ENCODE measurements at places on chromosomes 2 and 18.

DNA sequence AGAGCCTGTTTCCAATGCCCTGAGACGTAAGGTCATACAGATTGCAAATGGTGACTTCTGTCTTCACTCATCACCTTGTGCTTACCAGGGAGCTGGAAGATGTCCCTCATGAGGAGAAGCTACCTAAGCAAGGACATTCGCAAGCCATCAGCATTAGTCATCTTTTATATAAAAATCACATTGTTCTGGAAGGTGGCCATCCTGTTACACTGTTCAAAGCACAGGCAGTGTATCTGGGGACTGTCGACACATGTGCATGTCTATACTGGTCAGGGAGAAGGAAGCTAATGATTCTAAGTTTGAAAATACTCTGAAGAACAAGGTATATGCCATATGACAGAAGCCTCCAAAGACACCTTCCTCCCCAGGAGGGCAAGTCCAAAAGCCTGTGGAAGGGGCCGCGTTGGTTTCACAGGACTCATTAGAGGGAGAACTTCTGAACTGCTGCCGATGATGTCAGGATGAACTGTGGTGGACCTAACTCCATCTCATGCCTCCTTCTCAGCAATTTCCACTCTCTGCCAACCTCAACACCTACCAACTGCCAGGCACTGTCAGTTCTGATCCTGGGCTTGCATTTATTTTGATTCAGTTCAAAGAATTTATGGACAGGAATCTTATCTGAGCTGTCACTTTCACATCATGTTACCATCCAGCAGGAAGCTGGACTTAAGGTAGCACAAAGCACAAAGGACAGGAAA, 39.4 kb downstream of the DNER start:
- no peak for DNase-seq

DNA sequence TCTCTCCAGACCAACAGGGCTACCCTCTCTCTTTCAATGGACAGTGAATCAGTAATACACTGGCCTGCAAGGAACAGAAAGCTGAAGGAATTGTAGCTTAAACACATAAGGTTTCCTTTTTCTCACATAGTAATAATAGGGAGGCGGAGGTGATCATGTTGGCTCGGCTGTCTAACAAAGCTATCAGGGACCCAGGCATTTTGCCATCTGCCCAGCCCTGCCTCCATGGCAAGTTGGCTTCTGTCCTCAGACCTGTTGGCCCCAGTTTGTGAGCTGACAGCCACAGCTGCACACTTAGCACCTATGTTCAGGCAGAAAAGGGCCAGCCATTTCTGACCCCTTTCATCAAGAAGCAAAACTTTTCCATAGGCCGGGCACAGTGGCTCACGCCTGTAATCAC, 2.0 kb upstream of the CHRNG start:
- no peak for DNase-seq

DNA sequence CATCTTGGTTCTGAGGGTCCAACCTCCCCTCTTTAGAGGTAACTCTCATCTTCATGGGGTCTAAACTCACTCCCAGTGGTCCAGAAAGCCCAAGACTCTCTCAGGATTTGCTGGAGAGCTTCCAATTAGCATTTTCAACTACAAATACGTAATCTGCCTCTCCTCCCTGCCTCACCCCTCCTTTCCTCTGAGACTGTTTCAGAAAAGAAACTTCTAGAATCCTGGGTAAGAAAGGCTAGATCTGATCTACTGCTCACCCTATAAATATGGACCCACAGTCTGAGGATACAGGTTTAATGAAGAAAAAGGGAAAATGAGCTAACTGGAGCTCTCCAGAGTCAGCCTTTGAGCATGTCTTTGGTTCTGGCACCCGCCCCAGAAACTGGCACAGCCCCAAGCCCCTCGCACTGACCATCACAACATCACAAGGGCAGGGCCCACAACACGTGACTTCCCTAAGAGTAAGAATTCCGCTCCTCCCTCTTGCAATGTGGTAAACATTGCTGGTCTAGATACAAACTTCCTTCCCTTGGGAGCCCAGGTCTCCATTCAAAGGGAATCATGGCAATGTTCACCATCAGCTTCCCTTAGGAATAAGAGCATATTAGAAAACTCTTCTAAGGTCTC, 21.7 kb upstream of the IHH start:
- DNase-seq = no peak

GRCh38 chr2:10239561-10239967, 63.1 kb upstream of the HPCAL1 start:
- DNase-seq = no peak

DNA sequence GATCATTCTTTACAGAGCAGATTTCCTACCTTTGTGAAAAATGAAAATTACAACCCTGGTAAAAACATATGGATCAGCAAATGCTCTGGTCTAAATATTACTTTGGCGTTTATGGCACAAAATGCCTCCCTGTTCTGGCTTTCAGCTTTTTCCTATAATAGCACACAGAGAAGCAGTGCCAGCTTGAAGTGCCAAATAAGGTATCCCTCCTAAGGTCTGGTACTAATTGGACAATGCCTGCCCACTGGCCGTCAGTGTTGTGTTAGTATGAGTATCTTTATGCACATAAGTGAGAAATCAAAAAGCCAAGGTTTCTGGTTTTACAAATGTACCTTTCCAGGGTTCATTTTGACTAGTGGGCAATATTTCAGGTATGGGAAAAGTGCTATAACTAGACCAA, 1293.7 kb upstream of the FAM98A start:
- DNase-seq = no peak

DNA sequence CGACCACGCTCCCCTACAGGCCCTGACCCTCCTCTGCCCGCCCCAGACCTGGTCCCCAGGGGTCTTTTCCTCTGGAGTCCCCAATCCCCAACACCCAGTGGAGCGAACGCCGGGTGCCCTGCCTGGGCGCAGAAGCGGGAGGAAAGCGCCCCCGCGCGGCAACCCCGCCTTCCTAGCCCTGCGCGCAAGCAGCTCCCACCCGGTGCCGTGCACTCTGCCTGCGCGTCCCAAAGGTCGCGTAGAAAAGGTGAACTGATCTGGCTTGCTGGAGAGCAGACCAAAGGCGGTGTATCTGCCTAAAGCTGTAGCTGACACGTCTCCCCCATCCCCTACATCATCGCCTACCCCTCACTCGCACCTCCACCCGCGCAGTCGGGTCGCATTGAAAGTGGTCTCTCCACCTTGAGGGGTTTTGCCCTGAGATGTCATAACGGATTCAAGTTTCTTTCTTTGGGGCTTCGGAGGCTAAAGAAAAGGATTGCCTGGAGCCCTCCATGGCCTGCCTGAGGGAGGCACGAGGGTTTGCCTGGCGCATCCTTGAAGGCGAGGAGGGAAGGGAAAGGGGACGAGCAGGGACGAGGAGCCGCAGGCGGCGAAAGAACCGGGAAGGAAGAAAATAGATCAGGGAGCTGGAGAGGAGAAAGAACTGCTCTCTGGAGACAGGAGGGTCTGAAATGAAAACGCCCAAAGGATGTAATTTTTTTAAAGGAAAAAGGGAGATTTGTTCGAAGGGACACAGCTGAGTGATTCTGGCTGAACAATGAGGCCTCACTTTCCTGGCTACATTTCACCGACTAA, 5.8 kb downstream of the GAD1 start:
- no peak for DNase-seq

DNA sequence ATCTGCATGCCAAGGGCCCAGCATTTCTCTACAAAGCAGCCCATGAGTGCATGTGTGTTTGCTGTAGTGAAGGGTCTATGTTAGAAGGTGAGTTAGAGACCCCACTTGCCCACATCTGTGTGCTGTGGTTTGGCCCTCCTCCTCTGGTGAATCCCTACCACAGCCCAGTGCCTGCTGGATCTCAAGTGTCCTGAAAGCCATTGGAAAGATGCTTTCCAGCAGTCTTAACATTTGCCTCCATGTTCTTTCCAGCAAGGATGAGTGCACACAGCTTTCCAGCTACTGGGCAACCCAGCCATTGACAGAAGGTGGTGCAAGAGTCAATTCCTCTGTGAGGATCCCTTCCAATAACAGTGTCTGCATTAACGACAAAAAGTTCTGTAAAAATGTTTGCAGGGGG, 13.6 kb downstream of the CRIM1 start:
- no peak for DNase-seq

- DNase-seq = no peak
These were observed 52.0 kb downstream of the DCC start for GRCh38 chr18:52391810-52392559.

DNA sequence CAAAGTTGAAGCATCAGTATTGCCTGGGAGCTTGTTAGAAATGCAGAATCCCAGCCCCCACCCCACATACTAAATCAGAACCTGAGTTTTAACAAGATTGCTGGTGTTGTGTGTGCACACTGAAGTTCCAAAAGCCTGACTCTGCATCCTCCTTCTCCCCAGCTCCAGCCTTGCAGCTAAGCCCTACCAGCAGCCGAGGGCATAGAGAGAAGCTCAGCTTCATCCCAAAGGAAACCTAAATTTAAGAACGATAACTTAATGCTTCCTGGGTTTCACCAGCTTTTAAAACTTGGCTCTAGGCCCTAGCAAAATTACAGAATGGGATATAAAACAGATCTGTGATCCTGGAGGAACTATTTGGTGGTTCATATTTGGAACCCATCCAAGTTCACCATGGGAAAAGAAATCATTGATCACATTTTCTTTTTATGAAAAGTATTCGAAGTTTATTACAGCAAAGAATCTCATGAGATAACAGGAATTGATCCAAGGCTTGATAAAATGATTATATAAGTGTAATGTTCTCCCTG, 11.1 kb downstream of the SMYD1 start:
- no peak for DNase-seq

DNA sequence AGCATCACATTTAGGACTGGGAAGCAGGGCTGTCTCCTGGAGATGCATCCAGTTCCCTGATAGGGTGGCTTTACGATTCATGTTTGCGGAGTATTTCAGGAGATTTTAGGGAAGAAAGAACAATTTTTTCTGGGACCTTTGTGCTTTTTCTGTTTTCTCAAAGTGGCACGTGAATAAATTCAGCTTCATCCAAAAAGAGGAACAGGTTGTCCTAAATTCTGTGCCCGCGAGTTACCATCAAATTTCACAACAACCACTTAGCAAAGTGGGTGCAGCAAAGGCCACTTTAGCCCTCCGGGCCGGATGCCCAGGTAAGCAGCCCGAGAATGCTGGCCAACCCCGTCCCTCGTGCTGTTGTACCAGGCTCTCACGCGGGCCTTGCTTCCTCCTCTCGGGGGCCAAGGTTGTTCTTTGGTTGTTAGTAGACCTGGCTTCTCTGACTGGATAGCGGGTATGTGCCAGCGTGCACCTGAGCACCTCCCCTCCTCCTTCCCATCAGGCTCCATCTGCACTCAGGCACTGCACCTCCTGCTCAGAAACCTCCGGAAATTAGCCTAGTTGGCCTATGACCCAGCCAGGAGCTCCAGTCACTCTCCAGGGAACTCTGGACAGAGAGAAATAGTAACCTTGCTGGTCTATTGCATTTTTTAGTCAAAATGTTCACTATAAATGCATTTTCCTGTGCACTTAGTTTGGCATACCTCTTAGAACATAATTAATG, 83.0 kb downstream of the CMPK2 start:
- no peak for DNase-seq

DNA sequence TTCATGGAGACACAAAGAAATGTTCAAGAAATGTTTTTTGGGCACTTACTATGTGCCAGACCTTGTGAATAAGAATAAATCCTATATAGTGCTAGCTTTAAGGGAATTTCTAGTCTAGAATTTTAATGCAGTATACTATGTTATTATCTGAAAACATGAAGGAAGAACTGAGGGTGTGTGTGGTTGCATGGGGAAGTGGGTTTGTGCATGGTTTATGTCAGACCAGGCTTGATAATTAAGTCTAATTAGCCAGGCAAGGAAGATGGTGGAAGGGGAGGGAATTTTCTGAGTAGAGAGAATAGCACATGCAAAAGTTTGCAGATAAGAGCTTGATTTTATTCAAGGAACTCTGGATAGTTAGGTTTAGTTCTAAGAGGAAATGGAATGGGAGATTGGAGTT, 6.5 kb downstream of the RBBP8 start:
- DNase-seq = no peak

GRCh38 chr2:129611471-129611870, 368.0 kb upstream of the RAB6C start:
- DNase-seq = no peak

DNA sequence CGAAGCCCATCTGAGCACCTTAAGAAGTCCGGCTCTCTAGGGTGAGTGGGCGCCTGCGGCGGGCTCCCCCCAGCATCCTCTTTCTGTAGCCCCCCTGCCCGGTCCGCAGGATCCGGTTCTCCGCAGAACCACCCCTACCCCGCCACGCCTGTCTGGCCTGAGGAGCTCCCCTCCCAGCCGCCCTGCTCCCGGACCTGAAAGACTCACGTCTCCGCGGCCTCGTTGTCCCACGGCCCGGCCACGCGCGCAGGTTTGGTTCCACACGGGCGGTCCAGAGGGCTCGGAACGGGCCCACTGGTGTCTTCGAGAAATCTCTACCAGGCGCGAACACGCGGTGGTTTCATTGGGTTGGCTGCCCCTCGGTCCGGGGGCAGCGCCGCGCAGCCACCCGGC, 237 bp downstream of the SLC39A6 start:
- no peak for DNase-seq

DNA sequence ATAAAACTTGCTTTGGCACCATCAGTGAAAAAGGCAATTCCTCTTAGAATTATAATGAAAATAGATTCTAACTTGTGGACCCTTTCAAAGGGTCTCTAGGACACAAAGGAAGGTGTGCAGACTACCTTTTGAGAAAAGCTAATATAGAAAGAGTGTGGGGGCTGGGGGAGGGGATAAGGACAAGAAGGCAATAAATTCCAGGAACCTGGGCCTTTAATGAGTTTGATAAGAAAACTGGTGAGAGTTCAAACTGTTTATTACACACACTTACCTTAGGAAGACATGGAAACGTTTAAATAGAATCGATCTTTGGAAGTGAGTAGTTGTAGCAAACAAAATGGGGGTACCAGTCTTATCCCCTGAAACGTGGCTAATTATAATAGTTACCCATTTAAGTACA, 39.6 kb upstream of the PGAP1 start:
- DNase-seq = no peak

- DNase-seq = no peak
These were observed 98.5 kb upstream of the CD226 start for GRCh38 chr18:70046207-70046606.

DNA sequence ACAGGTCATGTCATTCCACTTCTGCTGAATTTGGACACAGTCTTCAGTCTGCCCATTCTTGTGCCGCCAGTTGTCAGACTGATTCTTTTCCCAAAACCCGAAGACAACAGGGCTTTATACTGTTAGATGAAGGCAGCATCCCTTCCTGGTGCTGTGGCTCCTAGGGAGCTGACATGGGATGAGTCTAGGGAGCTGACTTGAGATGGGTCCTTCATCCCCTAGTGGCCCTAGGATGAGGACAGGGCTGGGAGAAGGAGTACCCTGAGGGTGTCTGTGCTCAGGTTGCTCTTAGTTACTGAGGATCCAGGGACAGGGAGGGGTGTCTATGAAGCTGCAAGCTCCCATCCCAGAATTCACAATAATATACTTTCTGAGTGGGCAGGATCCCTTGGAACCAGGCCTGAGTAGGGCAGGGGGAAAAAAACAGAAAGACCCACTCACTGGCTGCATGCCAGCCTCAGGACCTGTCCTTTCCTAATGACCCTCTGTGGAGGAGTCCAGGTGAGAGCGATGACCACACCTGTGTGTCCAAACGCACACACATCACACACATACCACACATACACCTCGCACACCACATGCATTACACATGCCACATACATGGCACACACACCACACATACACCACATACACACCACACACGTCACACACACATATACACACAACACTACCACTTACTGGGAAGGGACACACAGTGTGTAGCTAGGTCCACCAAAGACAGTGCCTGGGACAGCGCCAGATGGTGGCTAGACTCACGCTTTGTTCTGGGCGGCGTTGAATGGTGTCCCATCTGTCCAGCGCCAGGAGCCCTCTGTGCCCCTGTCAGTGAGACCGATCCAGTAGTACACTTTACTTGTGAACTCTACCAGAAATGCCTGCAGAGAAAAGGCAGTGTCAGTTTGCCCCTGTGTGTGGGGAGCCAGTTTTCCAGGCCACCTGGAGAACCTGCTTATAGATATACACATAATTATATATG, 11.1 kb downstream of the CLEC4F start:
- DNase-seq = no peak

All from astrocyte of the spinal cord (primary cell).